ENCODE measurements at places on chromosomes 7 and 10.

- DNase-seq: no peak
Measured at GRCh38 chr7:36366005-36366717, 23.5 kb upstream of the ANLN start.

- DNase-seq: no peak
Measured at GRCh38 chr7:105764506-105764905, 111.9 kb downstream of the ATXN7L1 start.

- no peak for DNase-seq
Measured at GRCh38 chr10:34454590-34455261, 360.4 kb downstream of the PARD3 start.

GRCh38 chr7:110027385-110027784 lies 1063.5 kb upstream of the LRRN3 start:
- DNase-seq: no peak

GRCh38 chr10:6667679-6668270 lies 87.7 kb upstream of the PRKCQ start:
- DNase-seq: no peak

- no peak for DNase-seq
Measured at GRCh38 chr7:158109364-158110033, 478.1 kb downstream of the PTPRN2 start.

- no peak for DNase-seq
Measured at GRCh38 chr10:44911081-44911540, at the start of gene TMEM72. Gene TMEM72, plus strand, starts transcription at chr10:44911337. Its CDS starts 176 bp downstream, at chr10:44911513.

- no peak for DNase-seq
Measured at GRCh38 chr10:69439813-69440506, 11.3 kb upstream of the TSPAN15 start.

DNA sequence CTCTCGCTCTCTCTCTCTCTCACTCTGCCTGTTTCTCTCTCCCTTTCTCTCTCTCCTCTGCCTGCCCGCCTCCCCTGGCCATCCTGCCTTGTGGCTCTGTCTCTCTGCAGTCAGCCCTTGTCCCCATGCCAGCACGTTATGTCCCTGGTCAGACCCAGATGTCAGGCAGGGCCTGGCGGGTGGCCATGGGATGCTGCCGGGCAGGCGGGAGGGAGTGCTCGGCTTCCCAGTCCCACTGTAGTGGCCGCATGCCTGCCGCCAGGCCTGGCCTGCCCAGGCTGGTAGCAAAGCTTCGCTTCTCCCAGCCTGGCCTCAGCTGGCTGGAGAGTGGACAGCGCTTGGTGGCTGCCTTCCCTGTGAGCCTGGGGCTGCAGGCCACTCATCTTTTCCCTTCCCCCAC lies 121.5 kb upstream of the ZNF716 start:
- no peak for DNase-seq

Measured in GM12864 (cell line).